T-cell (primary cell): ENCODE measurements at places on chromosomes 5 and 9.

DNA sequence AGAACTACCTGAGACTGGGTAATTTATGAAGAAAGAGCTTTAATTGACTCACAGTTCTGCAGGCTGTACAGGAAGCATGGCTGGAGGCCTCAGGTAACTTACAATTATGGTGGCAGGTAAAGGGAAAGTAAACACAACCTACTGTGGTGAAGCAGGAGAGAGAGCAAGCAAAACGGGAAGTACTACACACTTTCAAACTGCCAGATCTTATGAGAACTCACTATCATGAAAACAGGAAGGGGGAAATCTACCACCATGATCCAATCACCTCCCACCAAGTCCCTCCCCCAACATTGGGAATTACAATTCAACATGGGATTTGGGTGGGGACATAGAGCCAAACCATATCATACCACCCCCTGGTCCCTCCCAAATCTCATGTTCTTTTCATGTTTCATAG is 58.7 kb upstream of the GPR151 start:
- no peak for DNase-seq

DNA sequence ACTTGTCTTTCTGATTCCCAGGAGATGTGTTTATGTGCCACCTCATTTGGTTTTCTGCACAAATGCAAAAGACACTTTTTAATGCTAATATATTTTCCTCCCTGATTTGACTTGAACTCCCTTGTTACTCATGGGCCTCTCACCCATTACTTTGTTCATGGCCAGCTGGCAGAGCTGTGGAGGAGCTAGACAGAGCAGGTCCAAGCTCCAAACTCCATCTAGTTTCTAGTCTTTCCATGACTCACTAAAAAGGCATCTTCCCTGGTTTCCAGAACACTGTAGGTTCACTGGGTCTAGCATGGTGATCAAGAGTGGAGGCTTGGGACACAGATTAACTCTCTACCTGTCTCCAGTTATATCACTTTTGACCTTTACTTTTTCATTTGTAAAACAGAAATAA is 161.0 kb upstream of the SLC28A3 start:
- no peak for DNase-seq

DNA sequence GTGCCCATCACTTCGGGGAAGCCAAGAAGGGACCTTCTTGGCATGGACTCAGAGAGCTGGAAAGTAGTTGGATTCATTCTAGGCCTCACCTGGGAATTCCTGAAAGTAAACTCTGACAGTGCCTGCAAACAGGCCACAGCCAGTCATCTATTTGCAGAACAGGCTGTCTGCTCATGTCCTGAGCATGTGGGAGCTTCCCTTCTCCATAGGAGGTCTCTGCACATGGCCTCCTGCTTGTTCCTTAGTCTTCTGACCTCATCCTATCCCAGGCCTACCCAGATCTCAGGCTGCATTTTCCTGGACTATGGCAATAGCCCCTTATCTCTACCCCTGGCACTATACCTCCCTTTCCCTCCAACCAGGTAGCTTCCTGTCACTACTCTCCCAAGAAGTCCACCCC is 67.2 kb upstream of the FSTL4 start:
- DNase-seq: no peak

DNA sequence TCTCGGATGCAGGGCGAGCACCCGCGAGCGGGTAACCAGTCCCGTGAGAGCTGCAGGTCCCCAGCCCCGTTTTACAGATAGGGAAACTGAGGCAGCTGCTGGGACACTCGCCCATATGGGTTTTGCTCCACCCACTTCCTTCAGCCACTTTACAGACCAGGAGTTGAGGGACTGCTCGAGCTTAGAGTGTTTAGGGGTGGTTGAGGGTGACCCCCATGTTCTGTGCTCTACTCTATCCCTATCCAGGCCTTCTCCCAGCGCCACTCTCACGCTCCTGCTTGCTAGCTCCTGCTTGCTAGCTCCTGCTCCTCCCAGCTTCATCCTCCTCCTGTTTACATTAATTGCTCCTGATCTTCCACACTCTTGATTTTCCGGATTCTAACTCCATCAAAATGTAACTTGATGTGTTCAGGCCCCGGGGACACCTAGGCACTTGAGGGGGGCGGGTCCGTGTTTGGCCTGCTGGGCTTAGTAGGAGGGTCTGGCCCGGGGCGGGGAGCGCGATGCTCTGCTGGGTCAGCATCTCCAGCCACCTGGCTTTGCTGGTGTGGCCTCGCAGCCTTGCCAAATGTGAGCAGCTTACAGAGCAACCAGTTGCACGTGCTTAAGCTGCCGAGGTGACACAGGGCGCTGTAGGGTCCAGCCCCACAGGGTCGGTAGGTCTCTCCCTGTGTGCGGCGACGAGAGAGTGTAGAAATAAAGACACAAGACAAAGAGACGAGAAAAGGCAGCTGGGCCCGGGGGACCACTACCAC is 1.5 kb upstream of the PTGES2 start:
- no peak for DNase-seq

DNA sequence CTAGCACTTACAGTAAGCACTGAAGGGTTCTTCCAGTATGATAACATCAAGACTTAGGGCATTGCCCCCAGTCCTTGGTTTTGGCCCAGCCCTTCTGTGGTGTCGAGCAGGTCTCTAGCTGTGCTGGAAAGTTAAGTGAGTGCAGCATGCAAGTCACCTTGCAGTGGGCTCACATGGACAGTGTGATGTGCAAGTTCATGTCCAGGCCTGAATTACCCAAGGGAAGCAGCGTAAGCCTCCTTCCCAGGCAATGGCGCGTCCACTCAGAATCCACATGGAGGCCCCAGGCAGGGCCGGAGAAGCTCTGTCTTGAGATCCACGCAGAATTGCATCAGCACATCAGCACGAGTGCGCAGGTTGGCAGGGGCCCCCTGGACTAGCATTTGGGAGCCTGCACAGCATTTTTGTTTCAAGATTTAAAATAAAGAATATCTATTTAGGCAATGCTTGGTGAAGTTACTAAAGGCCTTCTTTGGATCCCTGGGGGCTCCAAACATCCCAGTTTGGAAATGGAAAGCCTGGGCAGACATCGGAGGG is 108.4 kb upstream of the ALDH1B1 start:
- no peak for DNase-seq

- DNase-seq: no peak
Measured at GRCh38 chr9:133111808-133112662, 9.0 kb downstream of the RALGDS start.

GRCh38 chr9:83521411-83521810 is 16.8 kb downstream of the FRMD3 start:
- DNase-seq: no peak

DNA sequence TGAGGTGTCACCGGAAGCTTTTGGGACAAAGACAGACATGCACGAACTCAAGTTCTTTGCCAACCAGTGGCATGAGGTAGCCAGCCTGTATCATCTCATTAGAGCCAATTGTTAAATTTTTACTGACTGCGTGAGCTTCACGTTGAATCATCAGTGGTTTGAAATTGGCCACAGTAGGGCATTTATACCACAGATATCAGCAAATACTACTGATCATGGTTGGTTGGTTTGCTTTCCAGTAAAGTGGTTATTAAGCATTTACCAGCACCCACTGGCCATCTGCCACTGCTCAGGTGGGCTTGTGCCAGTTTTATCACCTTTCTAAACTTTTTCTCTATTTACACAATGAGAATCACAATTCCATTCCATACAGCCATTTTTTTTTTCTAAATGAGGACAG is 28.4 kb upstream of the SHC3 start:
- no peak for DNase-seq

- no peak for DNase-seq
Measured at GRCh38 chr5:90962481-90962880, 403.9 kb downstream of the ADGRV1 start.
